Fibroblast of skin of right biceps (primary cell): ENCODE measurements at places on chromosomes 2 and 18.

- no peak for DNase-seq
These were observed 17.2 kb downstream of the MFSD6 start for GRCh38 chr2:190425221-190425866.

DNA sequence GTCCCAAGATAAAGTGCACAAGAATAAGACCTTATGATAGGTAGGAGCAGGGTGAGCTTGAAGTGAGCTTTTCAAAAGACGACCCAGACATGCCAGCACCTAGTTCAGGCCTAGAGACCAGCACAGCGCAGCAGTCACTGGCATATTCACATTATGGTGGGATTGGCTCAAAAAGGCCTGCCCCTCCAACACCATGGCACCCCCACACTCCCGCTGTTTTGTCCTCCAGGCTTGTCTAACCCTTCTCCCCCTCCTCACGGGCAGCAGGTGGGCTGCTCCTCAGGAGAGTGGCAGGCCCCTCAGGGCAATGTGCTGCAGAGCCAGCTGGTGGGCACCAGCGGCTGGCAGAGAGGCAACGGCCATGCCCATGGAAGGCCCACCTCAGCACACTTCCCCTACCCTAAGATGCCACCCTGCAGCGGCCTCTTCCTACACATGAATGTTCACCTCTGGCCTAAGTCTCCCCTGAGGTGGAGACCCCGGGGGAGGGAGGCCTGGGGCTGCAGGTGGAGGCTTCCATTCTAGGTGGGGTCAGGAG lies 25.6 kb downstream of the EMX1 start:
- no peak for DNase-seq

DNA sequence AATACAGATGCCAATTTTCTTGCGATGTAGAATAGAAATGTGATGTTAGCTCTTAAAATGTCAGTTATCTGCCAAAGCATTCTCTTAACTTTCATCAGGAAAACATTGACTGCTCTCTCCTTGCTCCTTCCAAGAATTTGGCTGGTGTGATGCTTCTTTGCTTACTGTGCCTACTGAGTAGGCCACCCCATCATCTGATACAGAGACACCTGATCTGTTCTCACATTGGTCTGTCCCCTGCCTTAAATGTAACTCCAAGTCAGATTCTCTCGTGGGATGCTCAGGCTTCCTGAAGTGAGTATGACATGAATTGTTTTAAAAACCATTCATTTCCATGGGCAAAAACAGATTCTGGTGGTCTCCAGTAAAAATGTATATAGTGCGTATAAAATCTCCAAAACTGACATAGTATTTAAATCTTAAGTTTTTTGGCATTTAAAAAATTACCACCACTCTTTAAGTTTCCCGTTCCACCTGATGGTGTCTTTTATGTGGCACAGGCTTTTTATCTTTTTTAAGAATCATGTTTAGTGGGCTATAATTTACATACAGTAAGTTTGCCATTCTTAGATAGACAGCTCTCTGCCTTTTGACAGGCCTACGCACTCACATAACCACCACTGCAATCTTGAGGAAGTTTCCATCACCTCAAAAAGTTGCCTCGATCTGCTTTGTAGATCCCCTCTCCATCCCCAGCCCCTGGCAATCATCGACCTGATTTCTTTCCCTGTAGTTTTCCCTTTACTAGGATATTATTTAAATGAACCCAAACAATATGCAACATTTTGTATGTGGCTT lies 36.6 kb downstream of the UBE2F start:
- DNase-seq: no peak

DNA sequence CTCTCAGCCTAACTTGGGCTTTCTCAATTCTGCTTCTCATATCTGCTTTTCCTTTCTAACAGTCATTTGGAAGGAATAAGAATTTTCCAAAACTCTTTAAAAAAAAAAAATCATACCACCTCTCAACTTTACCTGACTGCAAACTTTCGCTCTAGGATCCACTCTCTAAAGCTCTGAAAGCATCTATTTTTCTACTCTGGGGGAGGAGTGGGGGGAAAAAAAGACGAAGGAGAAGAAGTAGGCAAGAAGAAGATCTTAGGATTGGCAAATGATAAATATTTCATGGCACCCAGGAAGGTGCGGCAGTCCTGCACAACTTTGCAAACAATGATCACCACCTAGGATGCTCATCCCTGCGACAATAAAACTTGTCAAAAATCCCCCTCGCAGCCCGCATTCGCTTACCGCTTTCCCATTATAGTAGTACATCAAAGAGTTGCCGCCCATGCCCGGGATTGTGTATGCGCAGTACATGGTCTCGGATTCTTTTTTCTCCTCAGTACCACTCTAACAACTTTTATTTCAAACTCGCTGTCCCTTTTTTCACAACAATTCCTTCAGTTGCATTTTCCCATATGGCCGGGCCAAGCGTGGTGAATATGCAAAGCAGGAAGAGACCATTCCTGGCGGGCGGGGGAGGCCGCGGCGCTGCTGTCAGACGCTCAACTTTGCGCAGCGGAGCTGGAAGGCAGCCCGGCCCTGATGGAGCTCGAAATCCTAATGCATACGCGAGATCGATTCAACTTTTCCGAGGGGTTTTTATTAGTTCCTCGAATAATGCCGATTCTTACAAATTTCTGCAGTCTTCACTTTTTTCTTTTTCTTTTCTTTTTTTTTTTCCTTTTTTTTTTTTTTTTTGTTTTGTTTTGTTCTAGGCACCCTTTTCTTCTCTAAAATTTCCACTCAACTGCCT lies 266.5 kb downstream of the TCF4 start:
- peak; percentile 95 for DNase-seq

DNA sequence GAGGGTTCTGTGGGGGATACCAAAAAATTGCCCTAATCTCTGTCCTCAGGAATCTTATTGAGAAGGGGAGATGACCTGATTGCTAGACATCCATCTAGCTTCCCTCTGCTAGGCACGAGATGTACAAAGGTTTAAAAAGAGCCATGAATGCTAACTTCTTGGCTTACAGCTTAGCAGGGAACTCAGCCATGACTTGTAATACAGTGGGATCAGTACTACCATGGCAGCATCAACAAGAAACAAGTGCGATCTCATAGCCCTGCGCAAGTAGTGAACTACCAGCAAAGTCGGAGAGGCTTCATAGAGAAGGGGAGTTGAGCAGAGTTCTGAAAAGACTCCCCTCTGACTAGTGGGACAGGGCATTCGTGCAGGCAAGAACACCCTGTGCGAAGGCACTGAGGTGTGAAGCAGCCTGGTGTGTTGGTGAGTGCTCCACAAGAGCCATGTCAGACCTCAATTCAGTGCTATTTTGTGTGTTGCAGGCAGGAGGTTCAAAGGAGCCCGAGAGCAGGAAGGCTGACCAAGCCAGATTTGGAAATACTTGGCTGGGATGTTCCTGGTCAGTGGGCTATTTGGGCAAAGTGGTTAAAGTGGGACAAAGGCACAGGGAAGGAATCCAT lies 130.0 kb downstream of the FMNL2 start:
- DNase-seq: no peak

- peak; percentile 83 for DNase-seq
These were observed 424.1 kb upstream of the ZEB2 start for GRCh38 chr2:144943986-144944385.

DNA sequence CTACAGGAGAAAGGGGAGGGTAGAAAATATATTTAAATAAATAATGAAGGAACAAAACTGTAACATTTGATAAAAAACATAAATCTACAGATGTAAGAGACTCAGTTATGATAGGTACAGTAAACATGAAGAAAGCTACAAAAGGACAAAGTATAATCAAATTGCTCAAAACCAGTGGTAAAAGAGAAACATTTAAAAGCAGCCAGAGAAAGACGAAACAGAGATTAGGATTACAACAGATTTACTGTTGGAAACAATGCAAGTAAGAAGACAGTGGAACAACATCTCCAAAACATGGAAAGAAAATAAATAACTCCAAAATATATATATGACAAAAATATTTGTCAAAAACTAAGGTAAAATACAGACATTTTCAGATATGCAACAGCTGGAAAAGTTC lies 307.7 kb upstream of the REV1 start:
- no peak for DNase-seq

GRCh38 chr2:165952741-165953211 lies 800 bp downstream of the TTC21B start:
- no peak for DNase-seq

- DNase-seq: no peak
These were observed 112.7 kb upstream of the TEKT4 start for GRCh38 chr2:94758546-94758945.

DNA sequence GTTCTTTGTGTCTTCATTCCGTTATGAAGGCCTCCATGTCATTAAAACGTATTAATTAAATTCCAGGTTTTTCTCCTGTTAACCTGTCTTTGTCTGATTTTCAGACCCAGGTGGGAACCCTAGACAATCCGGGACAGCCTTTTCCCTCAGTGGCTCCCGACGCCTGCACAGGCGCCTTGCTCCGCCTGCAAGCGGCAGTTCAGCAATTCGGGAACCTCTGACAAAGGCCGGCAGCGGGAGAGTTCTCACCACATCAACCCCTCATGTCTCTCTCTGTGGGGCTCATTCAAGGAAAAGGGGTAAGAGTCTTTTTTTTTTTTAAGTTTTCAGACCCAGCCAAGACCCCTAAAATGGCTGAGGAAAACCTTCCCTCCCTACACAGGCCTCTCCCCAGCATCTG lies 259.8 kb upstream of the SALL3 start:
- no peak for DNase-seq

DNA sequence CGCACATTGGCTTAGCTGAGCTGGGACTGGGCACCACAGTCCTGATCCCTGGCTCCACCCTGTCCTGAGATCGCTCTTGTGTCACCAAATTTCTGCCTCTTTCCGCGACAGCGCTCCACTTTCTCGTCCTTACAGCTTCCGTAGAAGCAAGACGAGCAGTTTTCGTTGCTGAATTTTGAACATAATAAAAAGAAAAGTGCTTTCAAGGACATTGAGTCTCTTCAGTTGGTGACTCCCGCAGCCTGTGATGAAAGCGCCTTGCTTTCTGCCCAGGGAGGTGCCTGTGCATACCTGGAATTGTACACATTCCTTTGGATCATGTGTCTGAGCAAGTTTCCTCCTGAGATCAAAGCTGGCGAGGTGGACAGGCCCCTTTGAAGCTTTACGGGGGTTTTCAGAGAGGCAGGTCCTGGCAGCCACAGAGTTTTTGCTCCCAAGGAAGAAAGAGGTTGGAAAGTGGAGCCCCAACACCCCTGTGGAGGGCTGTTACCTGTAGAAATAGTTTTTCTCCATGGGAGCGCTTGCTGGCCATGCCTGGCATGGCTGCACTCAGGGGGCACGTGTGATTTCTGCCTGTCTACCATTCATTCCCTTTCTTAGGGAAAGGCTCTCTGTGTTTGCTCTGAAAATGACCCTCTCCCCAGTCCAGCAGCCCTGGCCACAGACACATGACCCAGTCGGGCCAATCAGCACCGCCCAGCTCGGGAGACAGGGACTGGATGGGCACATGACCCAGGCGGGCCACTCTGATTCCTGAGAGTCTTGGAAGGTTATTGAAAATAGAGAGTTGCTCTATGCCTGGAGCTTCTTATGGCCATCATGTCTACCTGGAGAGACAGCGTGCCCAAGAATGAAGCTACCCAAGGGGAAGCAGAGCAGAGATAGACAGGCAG lies 115.6 kb upstream of the OTOS start:
- DNase-seq: no peak

DNA sequence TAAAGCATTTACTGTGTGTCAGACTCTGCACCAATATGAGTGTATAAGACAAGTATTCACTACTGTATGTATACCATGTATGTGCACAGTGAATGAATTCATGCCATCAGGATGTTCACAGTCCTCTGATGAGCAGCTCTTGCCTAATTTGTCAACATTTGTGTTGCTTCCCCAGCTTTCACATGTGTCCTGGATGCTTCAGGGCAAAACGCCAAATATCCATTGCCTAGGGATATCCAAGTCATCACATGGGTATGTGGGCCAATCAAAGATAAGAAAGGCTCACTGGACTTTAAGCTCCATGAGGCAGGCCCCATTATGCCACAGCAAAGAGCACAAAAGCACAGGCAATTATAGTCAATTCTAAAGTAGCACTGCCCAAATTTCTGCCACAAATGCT lies 134.2 kb upstream of the CHAC2 start:
- peak; percentile 42 for DNase-seq

DNA sequence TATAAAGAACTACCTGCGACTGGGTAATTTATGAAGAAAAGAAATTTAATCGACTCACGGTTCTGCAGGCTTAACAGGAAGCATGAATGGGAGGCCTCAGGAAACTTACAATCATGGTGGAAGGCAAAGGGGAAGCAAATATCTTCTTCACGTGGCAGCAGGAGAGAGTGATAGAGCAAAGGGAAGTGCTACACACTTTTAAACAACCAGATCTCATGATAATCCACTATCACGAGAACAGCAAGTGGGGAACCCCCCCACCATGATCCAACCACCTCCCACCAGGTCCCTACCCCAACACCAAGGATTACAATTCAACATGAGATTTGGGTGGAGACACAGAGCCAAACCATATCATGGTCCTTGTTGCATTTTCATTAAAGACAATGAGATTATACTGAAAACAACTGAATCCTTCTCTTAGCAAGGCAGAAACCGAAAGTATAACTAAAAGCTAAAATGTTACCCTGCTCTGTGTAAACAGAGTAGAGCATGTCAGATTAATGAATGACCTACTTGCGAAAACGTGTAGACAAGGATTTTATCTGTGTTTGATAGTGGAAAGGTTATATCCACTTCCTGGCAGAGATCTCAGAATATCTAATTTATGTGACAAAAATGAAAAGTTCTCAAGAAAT lies 60.1 kb upstream of the RBBP8 start:
- no peak for DNase-seq

DNA sequence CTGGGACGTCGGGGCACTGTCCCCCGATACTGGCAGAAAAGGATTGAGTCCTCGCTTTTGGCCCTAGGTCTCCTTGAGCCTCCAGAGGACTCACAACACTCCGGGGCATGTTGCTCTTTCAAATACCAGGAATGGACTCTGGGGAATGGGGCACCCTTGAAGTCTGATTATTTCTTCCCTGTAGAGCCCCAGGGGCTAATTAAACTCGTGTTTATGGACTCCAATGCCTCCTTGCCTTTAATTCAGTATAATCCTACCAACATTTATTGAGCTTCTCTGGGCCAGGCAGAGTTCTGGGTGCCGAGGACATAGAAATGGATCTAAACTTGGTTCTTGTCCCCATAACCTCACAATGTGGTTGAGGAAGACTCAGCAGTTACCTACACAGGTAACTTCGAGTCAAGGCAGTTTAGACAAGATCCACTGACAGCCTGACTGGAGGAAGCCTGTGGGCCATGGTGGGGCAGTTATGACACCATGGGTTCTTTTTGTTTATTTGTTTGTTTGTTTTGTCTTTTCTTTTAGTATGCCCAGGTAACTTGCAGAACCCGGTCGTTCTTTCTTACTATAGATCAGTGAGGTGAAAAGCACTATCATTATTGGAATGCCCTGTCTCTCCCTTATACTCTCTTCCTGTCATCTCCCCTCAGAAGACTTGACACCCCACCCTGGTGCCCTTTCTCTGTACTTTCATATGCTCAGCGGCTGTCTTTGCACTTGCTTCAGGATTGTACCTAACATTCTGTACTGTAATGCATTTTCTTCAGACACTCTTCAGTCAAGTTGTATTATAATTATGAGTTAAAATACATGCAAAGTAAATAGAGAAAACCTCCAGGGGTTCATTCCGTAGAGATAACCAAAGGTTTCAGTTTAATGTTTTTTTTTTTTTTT lies 3.2 kb downstream of the CFLAR start:
- DNase-seq: peak; percentile 48

- no peak for DNase-seq
These were observed 5.8 kb upstream of the CNDP1 start for GRCh38 chr18:74528478-74528877.
